EH (cell line): ENCODE measurements at places on chromosomes 7 and 10.

DNA sequence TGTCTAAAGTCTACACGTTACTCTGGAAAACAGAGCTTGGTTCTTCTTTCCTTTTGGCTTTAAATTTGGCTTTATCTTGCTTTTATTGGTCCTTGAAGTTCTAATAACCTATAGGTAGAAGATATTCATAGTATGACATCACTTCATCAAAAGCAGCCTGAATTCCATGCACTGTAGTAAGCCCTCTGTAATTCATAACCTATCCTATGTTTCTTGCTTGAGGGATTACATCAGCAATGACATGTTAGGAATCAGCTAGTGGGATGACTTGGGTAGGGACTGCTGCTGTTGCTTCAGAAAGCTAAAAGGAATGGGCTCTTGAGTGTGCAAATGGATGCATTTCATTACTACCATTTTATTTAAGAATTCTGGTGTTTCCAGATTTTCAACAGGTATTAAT, 184.9 kb downstream of the PTEN start:
- peak; percentile 43 for DNase-seq

GRCh38 chr7:37833107-37833817, 15.1 kb upstream of the NME8 start:
- peak; percentile 25 for DNase-seq

GRCh38 chr10:17257466-17258321, 29.7 kb downstream of the VIM start:
- peak; percentile 81 for DNase-seq

DNA sequence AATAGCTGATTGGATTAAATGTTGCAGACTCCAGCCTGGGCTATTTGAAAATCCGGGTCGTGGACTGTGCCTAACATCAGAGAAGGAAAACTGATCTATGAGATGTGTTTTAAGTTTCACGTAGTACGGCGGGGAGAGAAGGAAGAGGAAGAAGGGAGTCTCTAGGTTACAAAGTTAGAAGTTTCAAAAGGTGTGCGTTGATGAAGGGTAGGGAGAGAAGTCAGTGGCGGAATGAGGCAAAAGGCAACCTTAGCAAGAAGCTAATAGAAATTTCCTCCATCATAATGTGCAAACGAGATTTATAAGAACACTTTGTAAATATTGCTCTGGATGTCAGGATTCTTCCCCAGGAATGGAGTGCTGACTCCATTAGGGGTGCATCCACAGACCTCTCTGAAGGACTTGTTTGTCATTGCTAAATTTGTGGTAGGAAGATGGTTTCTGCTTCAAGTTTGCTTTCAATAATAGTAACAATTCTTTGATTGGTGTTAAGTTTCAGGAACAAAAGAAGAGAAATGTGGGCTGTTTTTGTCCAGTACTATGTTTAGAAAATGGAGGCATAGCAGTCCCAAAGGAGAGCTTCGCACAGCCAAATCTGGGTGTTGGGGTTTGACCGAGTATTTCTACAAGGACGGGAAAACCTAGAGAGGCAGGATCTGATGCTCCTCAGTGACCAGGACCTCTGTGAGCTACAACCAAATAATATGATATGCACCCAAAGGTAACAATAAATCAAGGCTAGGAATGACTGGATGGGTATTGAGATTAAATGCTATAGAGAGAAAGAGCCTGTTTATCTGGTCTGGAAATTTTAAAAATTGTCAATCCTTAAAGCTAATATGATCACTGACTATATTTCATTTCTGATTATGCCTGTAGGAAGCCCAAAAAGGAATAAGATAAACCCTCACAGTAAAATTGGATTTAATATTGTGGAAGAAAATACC, 8.2 kb downstream of the TWIST1 start:
- no peak for DNase-seq

GRCh38 chr7:85474234-85474633, 287.4 kb upstream of the SEMA3D start:
- DNase-seq: peak; percentile 82

DNA sequence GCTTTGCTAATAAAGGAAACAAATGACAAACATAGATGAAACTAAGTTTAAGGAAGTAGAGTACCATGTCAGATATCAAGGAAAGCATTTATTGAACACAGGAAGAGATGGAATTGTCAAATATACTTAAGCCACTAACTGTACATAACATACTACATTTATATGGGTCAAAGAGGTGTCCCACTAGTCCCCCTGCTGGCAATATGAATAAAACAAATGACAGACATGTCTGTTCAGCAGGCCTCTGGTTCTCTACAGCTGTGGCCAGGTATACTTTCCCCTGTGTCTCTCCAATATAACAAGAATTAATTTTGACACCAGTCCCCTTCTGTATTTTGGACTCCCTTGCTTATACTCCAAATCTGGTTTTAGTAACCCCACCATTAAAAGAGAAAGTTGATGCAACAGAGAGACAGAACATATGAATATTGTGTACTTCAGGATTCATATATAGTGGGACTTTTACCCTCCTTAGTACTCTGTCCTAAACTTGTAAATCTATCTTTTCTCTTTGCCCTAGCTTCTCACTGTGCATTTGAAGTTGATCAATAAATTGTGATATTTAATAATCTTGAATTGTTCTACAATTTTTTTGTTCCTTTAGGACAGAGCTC, 42.9 kb downstream of the CD36 start:
- peak; percentile 58 for DNase-seq

DNA sequence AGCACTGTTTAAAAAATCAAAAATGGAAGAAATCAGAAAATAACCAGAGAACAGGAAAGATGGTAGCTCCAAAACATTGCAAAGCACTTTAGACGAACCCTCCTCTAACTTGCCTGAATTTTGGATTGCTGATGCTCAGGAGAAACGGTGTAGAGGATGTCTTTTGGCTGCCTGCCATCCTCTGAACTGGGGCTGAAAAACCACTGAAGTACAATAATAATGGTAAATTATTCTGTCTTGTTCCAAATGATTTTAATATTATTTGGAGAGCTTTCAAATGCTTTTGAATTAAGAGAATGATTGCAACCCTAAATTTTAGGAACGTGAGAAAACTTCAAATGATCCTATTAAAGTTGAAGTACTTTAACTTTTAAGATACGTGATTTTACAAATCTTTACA, 167.3 kb upstream of the SLC13A1 start:
- DNase-seq: no peak

DNA sequence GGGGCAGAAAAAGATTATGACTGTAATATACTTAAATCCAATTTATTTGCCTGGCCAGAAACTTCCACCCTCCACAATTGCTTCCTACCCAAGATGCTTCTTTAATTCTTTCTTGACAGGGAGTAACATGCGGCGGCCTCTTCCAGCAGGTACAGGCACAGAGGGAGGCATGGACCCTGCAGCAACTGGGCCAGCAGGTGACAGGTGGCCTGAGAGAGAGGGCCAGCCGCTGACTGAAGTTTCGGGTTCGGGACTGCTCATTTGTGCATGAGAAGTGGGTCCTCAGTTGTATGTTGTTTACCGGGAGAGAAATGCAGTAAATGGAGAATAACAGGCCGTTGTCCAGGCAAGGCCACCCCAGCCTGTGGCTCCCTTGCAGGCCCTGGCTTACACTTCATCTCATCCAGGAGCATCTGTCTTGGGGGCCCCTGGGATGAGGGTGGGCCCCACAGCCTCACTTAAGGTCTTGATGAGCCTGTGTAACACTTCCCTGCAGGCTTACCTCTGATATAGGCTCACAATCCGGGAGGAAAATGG, 72.5 kb downstream of the C10orf143 start:
- no peak for DNase-seq

DNA sequence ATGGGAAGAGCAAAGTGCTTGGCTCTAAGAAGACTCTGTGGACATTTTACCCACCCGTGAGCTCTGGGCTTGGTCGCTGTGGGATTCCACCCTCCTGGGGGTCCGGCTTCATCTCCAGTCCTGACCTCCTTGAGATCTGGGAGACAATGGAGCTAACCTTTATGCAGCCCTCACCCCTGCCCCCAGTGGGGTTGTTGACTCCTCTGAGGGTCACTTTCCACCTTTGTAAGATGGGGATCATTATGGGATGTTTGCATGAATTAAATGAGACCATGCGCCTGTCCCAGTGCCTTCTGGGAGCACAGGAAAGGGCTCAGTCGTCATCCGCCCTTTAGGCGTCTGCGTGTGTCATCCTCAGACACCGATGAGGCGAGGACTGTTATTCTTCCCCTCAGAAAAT, 237.2 kb downstream of the SKAP2 start:
- DNase-seq: no peak

DNA sequence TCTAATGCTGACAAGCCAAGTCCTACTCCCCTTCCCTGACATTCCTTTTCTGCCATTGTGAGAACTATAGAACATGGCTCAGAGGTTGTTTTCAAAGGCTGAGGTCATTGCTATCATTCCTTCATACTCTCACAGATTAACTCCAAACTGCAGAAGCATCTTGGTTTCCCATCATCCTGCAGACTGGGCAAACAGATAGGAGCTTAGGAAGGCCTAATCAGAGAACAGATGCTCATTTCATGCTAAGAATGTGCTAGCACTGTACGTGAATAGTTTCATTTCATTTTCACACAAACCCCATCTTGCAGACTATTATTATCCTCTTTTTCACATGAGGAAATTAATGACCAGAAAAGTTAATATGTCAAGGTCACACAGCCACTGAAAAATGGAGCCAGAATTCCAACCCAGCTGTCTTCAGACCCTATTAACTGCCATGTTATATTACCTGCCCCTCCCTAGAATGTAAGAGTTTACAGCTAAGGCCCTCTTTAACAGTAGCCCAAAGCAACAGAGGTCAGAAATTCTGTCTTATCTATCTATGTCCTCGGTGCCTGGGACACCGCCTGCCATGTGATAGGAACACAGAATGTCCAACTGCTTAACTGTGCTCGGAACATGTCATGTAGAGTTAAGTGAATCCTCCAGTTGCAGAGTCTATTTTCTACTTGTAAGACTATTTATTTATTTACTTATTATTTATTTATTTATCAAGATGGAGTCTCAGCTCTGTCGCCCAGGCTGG, 2.9 kb upstream of the LCOR start:
- no peak for DNase-seq

- no peak for DNase-seq
Observed at GRCh38 chr7:16586081-16586874, 59.3 kb downstream of the ANKMY2 start.
